Cortex of kidney (tissue), 1 donor: ENCODE measurements at places on chromosomes 16 and 17.

GRCh38 chr16:28984619-28985135, at the start of gene LAT:
Gene LAT (plus strand): TSS chr16:28985052. CDS start chr16:28985418, 366 bp downstream.
- DNase-seq = no peak

DNA sequence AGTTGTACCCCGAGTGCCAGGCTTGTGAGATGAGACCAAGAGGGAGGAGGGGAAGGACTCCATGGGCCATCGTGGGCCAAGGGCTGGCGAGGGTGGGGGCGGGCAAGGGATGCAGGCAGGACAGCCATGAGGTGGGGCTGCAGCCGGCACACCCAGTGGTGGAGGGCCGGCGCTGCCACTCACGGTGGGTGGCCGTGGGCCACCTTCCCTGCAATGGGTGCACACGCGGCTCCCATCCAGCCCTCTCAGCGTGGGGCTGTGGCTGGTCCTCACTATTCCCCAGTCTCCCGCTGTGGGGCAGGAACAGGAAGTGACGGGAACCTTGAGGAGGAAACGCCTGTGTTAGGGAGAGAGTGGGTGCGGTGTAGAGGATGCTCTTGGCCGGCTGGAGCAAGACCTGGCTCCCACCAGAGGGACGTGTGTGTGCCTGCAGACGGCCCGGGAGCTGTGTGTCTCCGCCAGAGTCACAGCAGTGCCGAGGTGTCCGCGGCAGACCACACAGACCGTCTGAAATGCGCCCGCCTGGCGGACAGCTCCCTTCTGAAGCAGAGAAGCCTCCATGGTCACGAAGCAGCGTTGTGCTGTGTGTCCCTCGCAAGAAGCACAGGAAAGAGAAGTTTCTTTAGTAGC, 23.6 kb downstream of the CIBAR2 start:
- DNase-seq = no peak

DNA sequence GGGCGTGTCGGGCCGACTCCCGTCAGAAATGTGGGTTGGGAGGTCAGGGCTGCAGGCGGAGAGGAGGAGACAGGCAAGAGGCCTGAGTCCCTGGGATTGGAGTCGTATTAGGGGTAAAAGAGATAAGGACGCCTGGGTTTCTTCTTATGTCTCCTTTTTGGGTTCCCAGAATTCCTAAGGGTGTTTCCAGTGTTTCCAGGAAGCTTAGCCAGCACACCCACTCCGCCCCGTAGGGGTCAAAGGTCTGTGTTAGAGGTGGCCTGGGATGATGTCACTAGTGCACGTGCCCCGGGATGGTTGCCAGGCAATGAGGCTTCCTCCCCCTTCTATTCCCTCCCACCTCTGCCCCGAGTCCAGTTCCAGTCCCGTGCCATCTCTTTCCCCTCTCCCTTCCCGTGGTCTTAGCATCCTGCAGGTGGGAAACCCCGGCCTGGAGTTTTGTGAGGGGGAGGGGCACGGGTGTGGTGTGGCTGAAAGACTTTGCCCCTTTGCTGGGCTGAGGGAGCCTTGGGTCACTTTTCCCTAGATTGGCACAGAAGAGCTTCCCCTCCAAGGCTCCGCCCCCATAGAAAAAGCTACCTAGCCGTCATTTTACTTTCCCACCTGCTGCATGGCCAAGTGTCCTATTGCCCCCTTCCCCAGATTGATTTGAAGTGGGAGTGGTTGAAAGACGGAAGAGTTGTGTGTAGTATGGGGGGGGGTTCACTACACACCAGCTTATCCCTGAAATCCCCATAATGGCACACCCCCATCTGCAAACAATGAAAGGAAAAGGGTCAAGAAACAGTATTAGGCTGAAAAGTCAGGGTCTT, 2.8 kb downstream of the KDM6B start:
- no peak for DNase-seq

GRCh38 chr17:47844227-47844626, 3.2 kb upstream of the SCRN2 start:
- no peak for DNase-seq

GRCh38 chr17:77432034-77432661, 291.4 kb downstream of the SEC14L1 start:
- no peak for DNase-seq

- no peak for DNase-seq
These were observed 13.0 kb downstream of the MED24 start for GRCh38 chr17:40041196-40041595.
